ENCODE measurements at places on chromosomes 3 and 15. TPM values are rescaled to one million over a fixed set of nuclear protein-coding genes. Genes with fewer than 3 reads are reported as not detected.

DNA sequence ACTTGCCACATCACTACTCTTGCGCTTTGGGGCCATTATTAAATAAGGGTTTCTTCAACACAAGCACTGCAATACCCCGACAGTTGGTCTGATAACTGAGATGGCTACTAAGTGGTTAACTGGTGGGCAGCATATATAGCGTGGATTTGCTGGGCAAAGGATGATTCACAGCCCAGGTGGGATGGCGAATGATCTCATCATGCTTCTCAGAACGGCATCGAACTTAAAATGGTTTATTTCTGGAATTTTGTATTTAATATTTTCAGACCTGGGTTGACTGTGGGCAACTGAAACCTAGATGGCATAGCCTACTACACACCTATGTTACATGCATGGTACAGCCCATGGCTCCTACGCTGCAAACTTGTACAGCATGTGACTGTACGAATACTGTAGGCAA is 26.8 kb upstream of the TKT start:
- DNase-seq, result no peak

GRCh38 chr3:102223132-102223531 is 211.7 kb upstream of the ZPLD1 start:
- no peak for DNase-seq

DNA sequence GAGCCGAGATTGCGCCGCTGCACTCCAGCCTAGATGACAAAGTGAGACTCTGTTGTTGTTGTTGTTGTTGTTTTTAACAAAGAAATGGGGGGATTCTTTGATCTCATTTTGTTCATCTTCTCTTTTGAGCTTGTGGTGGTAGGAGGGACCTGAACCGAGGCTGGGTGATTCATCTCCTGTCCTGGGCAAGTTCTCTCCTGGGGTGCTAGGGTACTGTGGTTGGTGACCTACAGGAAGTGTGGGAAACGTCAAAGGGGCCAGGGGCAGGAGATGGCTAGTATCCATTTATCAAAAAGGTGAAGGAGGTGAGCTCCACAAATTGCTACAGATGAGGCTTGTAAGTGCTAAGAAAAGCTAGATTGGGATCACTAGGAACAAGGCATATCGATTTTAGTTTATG is 14.3 kb downstream of the PPCDC start:
- no peak for DNase-seq

GRCh38 chr15:98955961-98956723 is 51.5 kb downstream of the PGPEP1L start:
- DNase-seq, result no peak

DUSP7 gene
- 4.6 TPM for total RNA-seq

EIF3J gene
- 77.7 TPM for total RNA-seq

SCN11A gene
- 1.1 TPM for total RNA-seq

CSPG5 gene
- total RNA-seq, result 0.73 TPM

OXTR gene
- not detected for total RNA-seq

SCG3 gene
- total RNA-seq, result not detected

LMCD1 gene
- 0.58 TPM for total RNA-seq

LTK gene
- 4.9 TPM for total RNA-seq

ANKRD34C gene
- not detected for total RNA-seq

Measured in stomach (tissue), 19 donors.